ENCODE measurements at places on chromosomes 3 and 15.

- DNase-seq: no peak
These were observed 13.8 kb downstream of the VPS18 start for GRCh38 chr15:40908095-40908494.

- no peak for DNase-seq
These were observed 10.0 kb upstream of the SMCO1 start for GRCh38 chr3:196525141-196525540.

DNA sequence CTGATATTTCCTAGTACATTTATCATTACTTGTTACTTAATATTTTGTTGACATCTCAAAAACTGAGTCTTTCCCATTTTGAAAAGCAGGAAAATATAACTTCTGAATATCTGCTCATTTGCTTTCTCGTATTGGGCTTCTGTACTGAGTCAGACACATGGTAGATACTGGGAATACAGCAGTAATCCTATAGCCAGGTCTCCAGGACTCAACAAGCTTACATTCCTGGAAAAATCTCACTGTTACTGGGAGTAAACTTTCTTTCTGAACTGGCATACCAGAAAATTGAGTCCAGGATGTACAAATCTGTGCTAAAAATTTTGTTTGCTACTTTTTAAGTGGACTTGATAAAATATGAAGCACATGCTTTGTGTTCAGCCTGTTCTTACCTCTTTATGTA, 240.4 kb downstream of the RBMS3 start:
- DNase-seq: no peak

DNA sequence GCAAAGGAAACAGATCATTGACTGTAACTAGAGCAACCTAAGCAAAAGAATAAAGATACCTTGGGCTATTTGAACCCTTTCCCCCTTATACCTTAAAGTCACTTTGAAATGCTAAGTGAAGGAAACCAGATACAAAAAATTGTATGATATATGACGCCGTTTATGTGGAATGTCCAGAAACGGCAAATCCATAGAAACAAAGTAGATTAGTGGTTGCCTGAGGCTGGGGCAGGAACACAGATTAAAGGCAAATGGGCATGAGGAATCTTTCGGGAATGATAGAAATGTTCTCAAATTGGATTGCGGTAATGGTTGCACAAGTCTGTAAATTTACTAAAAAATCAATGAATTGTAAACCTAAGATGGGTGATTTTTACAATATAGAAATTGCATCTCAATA, 160.1 kb upstream of the CCDC54 start:
- peak; percentile 97 for DNase-seq

GRCh38 chr3:170718848-170719247, 133.0 kb upstream of the SLC7A14 start:
- DNase-seq: no peak

GRCh38 chr15:59298225-59298853, 74.3 kb downstream of the MYO1E start:
- DNase-seq: no peak

DNA sequence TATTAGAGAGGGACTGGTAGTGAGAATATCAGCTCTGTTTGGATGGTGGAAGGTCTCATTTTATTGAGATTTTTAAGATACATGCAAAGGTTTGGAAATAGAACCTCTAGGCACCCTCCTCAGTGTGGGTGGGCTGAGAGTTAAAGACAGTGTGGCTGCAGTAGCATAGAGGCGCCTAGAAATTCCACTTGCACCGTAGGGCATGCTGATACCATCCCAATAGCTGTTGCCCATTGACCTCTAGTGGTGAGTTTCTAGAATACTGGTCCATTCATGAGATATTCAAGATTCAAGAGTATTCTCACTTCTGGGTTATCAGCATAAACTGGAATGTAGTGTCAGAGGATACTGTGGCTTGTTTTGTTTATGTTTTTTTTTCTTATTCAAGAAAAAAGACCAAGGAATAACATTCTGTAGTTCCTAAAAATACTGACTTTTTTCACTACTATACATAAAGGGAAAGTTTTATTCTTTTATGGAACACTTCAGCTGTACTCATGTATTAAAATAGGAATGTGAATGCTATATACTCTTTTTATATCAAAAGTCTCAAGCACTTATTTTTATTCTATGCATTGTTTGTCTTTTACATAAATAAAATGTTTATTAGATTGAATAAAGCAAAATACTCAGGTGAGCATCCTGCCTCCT, 87.2 kb downstream of the TGFBR2 start:
- peak; percentile 55 for DNase-seq

GRCh38 chr3:188400494-188401243, 246.7 kb downstream of the LPP start:
- no peak for DNase-seq

DNA sequence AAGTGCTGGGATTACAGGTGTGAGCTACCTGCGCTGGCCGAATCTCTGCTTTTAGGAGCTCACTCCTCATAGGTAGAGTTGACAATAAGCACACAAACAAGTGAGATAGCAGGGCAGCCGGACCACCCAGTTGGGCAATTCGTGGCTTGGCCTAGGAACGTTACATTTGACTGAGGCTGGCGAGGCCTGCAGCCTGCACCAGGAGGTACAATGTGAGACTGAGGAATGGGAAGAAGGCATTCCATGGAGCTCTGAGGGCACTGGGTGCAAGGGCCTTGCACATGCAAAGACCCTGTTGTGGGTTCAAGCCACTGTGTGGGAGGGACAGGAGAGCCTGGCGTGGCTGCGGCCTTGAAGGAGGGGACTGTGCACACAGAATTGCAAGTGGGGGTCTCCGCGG, 152.5 kb downstream of the LRRK1 start:
- no peak for DNase-seq

DNA sequence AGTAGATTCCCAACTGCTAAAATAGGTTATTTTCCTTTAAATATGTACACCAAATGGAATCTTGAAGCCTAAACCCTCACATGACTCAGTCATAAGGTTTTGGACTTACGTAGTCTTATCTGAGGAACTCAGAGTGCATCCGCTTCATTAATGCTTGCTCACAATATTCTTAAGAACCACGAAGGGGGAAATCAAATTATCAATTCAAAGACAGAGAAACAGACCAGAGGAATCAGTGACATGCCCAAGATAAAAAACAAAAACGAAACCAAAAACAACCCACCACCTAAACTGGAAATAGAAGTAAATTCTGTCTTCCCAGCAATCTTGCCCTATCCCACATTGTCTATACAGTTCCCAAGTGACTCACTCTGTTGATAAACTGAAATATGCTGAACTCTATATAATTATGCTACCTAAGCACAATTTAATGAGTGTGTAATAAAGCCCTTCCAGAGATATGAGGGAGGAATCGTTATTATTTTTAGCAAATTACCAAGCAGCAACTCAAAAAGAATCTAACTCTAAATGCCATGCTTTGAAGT, 135.4 kb upstream of the CBLB start:
- DNase-seq: peak; percentile 87

DNA sequence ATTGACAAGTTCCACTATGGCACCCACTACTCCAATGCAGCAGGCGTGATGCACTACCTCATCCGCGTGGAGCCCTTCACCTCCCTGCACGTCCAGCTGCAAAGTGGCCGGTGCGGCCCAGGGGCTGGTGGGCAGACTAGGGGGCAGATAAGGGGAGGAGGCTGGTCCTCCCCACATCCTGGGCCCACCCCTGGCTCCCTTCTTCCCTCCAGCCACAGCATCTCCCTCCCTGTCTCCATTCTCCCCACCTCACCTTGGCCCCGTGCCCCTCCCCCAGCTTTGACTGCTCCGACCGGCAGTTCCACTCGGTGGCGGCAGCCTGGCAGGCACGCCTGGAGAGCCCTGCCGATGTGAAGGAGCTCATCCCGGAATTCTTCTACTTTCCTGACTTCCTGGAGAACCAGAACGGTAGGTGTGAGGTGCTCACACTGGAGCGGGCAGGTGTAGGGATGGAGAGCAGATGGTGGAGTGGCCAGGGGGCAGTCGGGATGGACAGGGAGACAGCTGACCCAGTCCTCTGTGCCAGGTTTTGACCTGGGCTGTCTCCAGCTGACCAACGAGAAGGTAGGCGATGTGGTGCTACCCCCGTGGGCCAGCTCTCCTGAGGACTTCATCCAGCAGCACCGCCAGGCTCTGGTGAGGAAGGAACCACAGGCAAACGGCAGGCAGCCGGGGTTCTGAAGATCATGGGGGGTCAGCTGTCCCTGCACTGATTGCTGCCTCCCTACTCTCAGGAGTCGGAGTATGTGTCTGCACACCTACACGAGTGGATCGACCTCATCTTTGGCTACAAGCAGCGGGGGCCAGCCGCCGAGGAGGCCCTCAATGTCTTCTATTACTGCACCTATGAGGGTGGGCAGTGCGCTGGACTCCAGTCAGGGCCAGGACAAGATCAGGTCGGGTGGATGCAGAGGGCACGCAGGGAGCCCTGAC, 26.0 kb downstream of the NBEAL2 start:
- no peak for DNase-seq

DNA sequence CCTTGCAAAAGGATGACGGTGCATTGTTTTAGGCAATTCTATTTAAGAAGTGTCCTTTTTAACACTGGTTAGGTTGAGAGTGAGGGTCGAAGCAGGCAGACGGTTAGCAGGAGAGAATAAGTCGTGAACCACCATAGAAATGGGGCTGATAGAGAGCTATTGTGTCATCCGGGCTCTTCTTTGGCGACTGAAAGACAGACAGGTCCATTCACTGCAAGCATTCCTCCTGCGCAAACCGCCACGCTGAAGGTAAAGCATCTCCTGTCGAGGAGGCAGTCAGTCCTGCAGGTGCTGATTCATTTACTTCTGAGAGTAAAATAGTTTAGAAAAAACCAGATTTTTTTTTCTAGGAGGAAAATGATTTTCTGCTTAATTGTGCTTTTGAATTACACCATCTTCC, 1002.8 kb upstream of the NR2F2 start:
- no peak for DNase-seq
